ENCODE measurements at places on chromosomes 7 and 10.
A peak's percentile ranks its signal among the peaks of the same experiment; 100 is the strongest.

DNA sequence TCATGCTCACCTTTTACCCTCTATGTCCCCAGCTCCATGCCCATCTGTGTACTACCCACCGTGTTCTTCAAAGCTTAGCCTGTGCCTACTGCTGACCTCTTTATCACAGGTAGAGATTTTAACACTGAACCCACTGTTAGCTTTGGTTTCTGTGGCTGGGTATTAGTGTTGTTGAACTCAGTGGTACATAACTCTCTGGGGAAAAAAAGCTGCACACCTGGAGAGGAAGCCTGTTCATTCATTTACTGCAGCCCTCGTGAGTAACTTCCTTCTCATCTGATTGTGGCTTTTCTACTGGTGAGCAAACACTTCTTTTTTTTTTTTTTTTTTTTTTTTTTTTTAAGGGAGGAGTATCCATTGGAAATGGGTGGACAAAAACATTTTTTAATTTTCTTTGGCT lies 326.3 kb downstream of the CCSER2 start:
- no peak for DNase-seq

DNA sequence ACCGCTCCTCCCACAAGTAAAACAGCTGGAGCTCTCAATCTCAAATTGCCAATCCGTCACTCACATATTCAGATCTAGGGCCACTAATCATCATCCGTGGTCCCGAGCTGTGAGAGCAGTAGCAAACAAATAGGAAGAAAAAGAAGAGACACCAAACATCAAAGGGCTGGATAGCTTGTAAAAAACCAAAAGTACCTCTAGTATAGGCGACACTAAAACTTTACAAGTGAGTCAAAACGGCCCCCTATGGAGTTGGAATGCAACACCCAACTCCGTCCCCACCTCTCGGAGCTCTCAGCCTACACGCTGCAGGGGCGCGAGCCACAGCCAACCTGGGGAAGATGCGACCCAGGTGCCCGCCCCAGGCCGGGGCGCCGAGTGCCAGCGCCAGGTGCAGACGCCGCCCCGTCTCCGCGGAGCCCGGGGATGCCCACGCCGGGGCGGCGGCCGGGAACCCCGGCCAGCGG lies 581 bp downstream of the FAM3C start:
- DNase-seq: no peak

DNA sequence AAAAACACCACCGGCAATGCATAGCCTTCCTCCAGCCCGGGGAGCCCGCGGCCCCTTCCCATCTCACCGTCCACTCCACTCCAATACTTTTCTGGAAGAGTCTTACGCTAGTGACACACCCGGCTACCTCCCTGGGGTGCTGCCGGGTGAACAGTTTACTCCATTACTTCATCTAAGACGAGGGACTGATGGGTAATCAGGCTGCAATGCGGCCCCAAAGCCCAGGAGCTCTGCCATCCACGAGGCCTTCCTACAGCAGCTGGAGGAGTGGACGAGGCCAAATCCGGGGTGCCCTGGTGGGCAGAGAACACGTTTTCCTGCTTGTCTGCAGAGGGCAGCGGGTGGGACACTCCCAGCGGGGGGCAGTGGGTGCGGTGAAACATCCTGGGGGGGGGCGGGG lies 356.2 kb upstream of the SHH start:
- no peak for DNase-seq

DNA sequence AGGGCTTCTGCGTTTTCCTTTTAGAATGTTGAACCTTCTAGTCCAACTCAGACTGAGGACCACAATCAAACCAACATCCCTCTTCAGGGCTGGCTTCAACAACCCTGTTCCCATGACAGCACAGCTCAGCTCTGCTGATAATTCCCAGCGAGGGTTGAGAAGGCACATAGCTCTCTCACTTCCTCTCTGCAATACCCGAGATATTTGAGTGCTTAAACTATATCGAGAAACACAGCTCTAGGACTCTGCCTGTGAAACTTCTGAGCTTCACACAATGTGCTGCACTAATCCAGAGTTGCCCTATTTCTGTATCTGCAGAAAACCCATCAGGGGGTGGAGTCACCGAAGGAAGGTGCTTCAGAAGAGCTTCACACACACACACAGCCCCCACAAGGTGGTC lies 1.6 kb upstream of the ADARB2 start:
- no peak for DNase-seq

- no peak for DNase-seq
Observed at GRCh38 chr7:75738604-75738974, at the start of gene HIP1. HIP1 (minus strand) TSS chr7:75738941; CDS start chr7:75738920, 21 bp downstream.

DNA sequence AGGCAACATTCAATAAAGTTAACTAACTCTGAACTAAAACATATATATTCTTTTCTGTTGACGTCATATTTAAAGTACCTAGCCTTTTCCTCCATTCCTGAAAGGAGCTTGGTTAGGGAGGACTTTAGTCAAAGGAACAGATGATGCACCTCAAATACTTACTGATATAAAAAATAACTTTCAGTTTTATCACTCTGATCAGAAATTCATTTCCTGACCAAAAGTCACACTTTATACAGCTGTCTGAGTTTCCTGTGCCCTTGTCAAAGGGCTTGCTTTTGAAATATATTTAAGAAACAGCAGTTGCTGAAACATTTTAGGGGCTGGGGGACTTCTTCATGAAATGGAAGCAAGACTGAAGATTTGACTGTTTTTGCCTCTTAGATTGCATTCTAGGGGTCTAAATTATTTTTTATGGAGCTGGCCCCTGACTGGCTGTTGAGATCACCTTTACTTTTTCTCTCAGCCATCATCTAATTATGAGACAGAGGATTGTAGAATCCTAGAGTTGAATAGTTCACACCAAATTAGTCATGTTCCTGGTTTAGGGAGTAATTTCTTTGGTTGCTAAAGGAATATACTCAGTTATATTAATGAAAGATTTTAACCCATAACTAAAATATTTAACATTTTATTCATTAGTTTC lies 46.6 kb downstream of the GLCCI1 start:
- DNase-seq: no peak

GRCh38 chr10:14008740-14009080 lies 322.0 kb downstream of the FRMD4A start:
- no peak for DNase-seq

- DNase-seq: no peak
Observed at GRCh38 chr7:129017264-129017663, 37.6 kb downstream of the TNPO3 start.

DNA sequence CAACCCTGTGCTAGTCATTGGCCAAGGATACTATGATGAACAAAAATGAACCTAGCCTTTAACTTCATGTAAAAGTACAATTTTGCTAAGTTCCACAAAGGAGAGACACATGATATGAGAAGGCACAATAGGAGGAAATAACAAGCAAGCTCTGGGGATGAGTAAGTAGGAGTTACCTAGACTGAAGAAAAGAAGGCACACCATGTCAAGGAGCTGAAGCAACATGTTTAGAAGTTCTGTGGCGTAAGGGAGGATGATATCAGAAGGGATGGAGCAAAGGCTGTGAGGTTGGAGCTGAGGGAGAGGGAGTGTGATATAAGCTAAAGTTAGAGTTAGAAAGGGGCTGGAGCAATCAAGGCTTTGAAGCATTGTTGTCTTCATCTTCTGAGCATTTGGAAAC lies 25.6 kb downstream of the KIFBP start:
- no peak for DNase-seq

DNA sequence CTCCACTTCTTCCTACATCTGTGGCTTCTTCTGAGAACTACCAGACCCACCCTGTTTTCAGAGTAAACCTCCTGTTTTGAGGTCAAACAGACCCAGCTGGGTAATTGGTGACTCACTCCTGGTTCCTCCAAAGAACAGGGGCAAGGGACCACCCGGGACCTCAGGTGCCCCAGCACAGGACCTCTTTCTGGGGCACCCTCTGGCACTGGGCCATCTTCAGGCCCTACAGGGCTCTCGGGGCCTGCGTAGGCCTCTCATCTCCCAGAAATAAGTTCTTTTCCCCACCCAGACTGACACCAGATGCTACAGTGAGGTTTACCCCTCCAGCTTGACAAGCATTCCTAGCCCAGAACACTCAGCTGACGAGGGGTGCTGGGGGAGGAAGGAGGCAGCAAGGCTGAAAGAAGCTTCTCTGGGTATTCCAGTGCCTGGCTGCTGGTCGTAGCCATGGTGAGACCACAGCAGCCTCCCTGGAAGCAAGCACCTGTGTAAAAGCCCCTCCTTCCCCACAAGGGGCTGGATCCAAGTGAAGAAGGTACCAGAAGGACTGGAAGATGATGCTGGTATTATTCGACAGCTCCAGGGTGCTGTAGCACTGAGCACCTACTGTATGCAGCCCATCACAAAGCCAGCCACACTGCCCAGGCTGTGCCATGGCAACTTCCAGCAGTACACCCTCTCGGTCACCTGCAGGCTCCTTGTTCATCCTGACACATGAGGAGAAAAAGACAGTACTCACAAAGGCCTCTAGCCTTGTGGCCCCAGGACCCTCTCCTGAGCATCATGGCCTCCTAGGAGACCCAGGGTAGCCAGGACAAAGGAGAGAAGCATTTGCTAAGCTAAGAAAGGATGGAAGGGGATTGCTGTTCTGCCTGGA lies 47.4 kb downstream of the ALOX5 start:
- peak; percentile 15 for DNase-seq

- DNase-seq: no peak
Observed at GRCh38 chr7:102417105-102417504, 16.3 kb upstream of the ORAI2 start.

- DNase-seq: peak; percentile 2
Observed at GRCh38 chr10:89327803-89328441, at the start of gene IFIT3. IFIT3 (plus strand) TSS chr10:89327997; CDS start chr10:89328074, 77 bp downstream.

DNA sequence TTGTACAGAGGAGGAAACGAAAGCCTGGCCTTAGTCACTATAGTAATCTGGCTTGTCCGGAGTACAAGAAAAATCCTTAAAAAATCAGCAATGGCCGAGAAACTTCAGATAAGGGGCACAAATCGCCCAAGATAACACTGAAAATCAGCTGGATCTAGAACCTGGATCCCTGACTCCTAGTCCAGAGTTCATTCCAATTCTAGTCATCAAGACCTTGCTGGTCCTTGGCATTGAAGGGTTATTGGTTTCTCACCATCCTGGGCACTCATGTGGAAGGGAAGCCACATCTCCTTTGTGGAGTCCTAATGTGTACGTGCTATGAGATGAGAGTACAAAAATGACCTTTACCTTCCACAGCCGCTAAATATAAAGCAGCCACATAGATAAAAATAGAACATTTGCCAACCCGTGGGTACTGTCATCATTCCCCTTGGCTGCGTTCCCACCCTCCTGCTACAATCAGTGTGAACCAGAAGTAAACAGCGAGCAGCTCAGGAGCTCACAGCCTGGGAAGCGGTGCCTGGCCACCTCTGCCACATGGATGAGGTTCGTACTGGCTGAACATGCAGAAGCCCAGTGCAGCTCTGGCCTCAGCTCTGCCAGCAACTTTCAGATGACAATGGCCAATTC lies 116.0 kb upstream of the PDLIM1 start:
- peak; percentile 86 for DNase-seq

DNA sequence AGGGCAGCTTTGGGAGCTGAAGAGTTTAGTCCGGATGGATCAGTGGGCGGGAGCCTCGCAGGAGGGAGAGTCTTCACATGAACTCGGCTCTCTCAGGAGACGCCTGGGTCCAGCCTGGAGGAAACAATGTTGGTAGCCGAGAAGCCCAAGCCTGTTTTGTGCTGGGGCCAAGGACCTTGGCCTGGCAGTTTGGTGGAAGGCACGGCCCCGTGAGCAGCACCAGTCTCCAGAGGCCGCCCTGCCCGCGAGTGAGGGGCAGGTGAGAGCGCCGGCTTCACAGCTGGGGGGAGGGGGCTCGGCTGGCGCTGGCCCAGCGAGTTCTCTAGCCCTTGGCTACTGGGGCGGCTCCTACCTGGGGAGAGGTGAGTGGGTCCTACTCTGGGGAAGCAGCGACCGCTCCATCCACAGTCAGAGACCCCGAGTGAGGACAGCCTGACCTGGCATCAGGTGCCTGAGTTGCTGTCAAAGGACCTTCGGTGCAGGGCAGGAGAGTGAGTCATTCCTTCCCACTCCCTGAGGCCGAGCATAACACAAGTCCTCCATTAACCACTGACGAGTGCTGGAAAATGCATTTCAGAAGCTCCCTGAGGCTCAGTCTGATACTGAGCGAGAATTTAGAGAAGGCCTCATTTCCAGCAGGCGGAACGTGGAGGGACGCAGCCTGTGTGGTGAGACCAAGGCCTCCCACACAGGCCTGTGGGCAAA lies 89.3 kb upstream of the DIP2C start:
- DNase-seq: no peak

- DNase-seq: no peak
Observed at GRCh38 chr7:110311556-110311955, 779.4 kb upstream of the LRRN3 start.

GRCh38 chr7:11274074-11274473 lies 300.4 kb downstream of the PHF14 start:
- no peak for DNase-seq

DNA sequence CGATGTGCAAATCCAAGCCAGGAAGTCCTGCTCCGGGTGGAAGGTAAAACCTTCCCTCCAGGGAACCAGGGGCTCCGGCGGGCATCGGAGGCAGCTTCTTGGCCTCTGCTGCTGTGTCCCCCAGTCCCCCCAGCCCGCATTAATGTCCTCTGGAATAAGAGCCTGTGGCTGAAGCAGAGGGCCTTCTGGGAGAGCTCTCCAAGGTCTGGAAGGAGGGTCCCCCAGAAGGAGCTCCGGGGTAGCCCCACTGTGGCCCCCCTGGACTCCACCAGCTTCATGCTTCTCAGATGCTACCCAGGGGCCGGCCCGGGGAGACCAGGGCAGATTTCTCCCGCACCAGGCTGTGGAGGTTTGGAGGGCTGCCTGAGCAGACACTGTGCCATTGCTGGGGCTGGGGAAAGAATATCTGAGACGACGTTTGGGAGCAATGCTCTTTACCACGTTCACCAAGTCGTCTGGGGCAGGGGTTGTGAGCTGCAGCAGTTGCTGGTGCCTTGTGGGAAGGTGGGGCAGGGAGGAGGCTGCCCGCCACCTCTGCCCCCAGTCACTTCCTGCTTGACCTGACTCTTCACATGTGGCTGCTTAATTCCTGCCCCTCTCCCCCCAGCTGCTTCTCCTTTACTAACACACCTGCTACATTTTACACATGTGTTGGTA lies 8.3 kb downstream of the ZNF853 start:
- no peak for DNase-seq

GRCh38 chr10:7388602-7389001 lies 22.2 kb downstream of the SFMBT2 start:
- no peak for DNase-seq

- no peak for DNase-seq
Observed at GRCh38 chr10:14429043-14429700, 98.4 kb upstream of the FRMD4A start.

DNA sequence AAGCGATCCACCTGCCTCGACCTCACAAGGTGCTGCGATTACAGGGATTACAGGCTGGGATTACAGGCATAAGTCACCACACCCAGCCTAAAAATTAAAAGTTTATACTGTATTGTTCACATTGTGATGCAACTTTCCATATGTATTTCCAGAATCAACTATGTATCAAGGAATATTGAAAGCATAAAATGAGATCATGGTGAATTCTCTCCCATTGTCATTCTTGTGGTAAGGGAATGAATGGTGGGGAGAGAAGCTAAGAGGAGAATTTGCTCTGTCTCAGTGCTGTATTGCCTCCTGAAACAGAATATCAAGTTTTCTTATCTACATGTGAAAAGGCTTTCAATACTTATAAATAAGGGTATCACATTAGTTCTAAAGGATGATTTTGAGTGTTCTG lies 81.7 kb downstream of the CD36 start:
- DNase-seq: no peak
